ENCODE measurements at places on chromosomes 16 and 17.
A peak's percentile ranks its signal among the peaks of the same experiment; 100 is the strongest.

DNA sequence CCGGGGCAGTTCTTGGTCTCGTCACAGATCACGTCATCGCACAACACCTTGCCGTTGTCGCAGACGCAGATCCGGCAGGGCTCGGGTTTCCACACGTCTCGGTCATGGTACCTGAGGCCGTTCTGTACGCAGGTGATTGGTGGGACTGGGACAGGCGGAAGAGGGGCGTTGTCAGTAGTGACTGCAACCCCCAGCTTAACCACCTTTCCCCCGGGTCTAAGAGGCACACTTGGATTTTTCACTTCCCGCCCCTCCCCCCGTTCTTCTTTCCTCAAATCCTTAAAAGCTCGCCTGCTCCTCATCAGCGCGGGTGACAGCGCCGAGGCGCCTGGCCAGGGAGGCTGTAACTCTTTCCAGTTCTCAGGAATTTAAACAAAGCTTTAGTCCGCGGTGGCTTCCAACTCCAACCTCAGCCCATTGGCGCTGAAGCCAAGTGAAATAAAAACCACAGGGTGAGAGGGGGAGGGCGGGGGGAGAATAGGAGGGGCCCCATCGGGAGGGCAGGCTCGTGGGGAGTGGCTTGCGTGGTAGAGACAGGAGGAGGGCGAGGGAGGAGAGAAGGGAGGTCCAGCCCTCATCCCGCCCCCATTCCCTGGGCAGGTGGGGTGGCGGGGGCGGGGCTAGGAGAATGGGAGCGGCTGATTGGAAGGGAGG, 1.5 kb downstream of the COL1A1 start:
- DNase-seq: peak; percentile 93

DNA sequence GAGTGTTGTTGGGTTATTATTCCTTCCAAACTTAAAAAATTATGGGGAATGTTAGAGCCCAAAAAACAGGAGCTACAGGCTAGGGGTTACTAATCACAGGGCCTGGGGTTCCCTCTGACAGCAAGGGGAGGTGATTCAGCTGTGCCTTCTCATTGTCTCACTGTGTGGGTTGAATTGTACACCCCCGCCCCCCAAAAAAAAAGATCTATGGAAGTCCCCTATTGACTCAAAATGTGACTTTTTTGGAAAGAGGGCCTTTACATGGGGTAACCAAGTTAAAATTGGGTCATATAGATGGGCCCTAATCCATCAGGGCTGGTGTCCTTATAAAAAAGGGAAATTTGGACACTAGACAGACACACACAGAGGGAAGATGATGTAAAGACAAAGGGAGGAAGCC, 190.2 kb downstream of the SOX9 start:
- no peak for DNase-seq

GRCh38 chr16:5054876-5055865, 10.6 kb downstream of the C16orf89 start:
- DNase-seq: no peak

- DNase-seq: peak; percentile 70
Measured at GRCh38 chr17:835263-835662, 53.1 kb downstream of the MRM3 start.

- no peak for DNase-seq
Measured at GRCh38 chr17:43003542-43004172, 2.9 kb upstream of the IFI35 start.

GRCh38 chr17:7922845-7923628, 6.6 kb downstream of the KCNAB3 start:
- peak; percentile 96 for DNase-seq

- peak; percentile 7 for DNase-seq
Measured at GRCh38 chr17:5950878-5951277, 119.3 kb upstream of the WSCD1 start.

GRCh38 chr16:85615852-85616606, 2.9 kb downstream of the GSE1 start:
- DNase-seq: peak; percentile 94

Measured in eye (tissue), 1 donor.